ENCODE measurements at places on chromosomes 5 and 9. TPM values are rescaled to one million over a fixed set of nuclear protein-coding genes. Genes with fewer than 3 reads are reported as not detected.
A peak's percentile ranks its signal among the peaks of the same experiment; 100 is the strongest.

- DNase-seq, result no peak
- no peaks in the 10 kb centered on the region for H3K4me1 ChIP-seq
- no peaks in the 10 kb centered on the region for H3K27me3 ChIP-seq
- H3K36me3 ChIP-seq, result no peaks in the 10 kb centered on the region
- H3K4me3 ChIP-seq, result no peak overlapping the region
These were observed 94.3 kb downstream of the RPS23 start for GRCh38 chr5:82183828-82184227.

- H3K27me3 ChIP-seq, result no peaks in the 10 kb centered on the region
- peaks cover 20% of the 10 kb centered on the region for H3K4me1 ChIP-seq
- peak overlapping the region; percentile 80 for H3K4me3 ChIP-seq
- no peaks in the 10 kb centered on the region for H3K36me3 ChIP-seq
These were observed 744 bp upstream of the PPP2CA start for GRCh38 chr5:134226441-134227192.

DNA sequence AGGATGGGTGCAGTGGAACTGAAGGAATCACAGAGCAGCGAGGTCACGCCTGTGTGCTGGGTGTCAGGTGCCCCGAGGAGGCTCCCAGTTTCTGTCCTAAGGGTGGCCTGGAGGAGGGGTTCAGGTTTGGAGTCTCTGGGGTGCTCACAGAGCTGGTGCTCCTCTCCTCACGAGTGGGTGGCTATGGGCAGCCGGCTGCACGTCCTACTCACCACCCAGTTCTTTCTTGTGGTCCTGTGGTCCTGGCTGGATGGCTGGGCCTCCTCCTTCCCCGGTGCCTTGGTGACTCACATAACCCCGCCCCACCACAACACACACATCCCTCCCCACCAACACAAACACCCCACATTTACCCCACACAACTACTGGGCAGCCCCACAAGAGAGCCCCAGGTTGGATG lies 9.9 kb upstream of the PTGS1 start:
- H3K36me3 ChIP-seq, result no peaks in the 10 kb centered on the region
- no peaks in the 10 kb centered on the region for H3K4me1 ChIP-seq
- no peak overlapping the region for H3K4me3 ChIP-seq
- H3K27me3 ChIP-seq, result no peaks in the 10 kb centered on the region
- no peak for DNase-seq
- no peak overlapping the region for H3K27ac ChIP-seq

- no peaks in the 10 kb centered on the region for H3K4me1 ChIP-seq
- H3K4me3 ChIP-seq, result peak overlapping the region; percentile 64
- no peak for DNase-seq
- H3K27ac ChIP-seq, result peak overlapping the region; percentile 76
- no peaks in the 10 kb centered on the region for H3K36me3 ChIP-seq
These were observed 654 bp downstream of the RANBP6 start for GRCh38 chr9:6014670-6015270.

DNA sequence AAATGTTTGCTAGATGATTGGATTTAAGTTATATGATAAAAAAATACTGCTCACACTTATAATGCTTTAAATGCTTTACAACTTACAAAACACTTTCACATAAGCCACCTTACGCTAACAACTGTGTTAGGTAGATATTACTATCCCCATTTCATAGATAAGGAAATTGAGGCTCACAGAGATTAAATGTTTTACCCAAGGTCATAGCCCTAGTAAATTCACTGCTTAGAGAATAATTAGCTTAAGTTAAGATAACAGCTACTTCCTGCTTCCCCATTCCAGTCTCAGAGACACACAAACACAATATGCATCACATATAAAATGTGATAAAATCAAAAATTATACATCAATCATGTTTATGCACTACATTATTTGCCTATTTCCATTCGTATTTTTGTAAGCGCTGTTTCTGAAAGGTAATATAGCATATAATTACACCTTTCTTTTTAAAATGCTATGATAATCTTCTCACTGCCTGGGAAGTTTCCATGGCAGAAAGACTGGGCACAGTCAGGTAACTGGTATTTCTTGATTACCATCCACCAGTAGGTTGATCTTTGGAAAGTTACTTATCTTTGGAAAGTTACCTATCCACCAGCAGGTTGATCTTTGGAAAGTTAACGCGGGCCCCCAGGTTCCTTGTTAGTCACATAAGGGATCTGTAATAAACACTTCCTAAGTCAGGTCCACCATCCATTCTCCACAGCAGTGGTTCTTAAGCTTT lies 101.1 kb downstream of the NFIB start:
- H3K4me1 ChIP-seq, result no peaks in the 10 kb centered on the region
- DNase-seq, result no peak
- H3K27me3 ChIP-seq, result no peaks in the 10 kb centered on the region
- H3K36me3 ChIP-seq, result no peaks in the 10 kb centered on the region

DNA sequence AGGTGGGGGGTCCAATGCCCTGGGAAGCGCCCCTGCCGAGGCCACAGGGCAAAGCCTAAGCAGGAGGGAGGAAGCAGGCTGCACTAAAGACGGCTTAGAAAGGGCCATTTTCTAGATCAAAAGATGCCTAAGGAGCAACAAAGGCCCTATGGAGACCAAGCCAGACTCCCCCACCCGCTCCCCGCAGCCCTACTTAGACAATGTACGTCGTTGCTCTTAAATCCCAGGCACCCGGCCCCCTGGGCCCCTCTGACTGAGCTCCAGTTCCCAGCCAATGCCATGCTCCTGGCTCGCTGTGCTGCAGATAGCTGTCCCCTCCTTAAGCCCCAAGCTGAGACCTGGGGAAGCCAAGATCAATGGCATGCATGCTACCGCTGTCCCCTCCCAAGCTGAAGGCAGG lies 10.3 kb downstream of the IPPK start:
- no peak for DNase-seq
- H3K36me3 ChIP-seq, result no peaks in the 10 kb centered on the region
- H3K27me3 ChIP-seq, result no peaks in the 10 kb centered on the region
- no peaks in the 10 kb centered on the region for H3K4me1 ChIP-seq

GRCh38 chr9:21709464-21710058 lies 92.9 kb upstream of the MTAP start:
- H3K4me1 ChIP-seq, result no peaks in the 10 kb centered on the region
- no peaks in the 10 kb centered on the region for H3K27me3 ChIP-seq
- no peak overlapping the region for H3K4me3 ChIP-seq
- H3K27ac ChIP-seq, result no peak overlapping the region

DNA sequence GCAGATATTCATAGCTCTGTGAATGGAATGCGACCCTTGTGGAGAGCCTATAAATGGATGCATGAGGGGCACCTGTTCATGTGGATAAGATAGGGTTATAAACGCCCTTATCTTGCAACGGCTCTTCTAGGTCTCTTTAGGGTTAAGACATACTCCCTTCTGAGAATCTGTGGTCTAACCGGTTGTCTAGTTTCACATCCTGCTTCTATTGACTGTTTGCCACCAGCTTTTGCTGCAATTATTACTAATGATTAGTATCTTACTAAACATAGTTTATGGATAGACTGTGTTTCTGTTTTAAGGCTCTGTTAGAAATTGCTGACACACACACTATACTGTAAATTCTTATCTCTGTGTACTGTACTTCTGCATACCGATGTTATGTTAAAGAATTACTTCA lies 198.9 kb upstream of the CYLC2 start:
- no peak overlapping the region for H3K4me3 ChIP-seq
- DNase-seq, result no peak
- no peaks in the 10 kb centered on the region for H3K4me1 ChIP-seq
- H3K27me3 ChIP-seq, result no peaks in the 10 kb centered on the region
- no peak overlapping the region for H3K27ac ChIP-seq

The TAS2R1 gene
- total RNA-seq, result not detected

The MARCHF11 gene
- total RNA-seq, result not detected

Data from colonic mucosa (tissue), 4 donors.